ENCODE measurements at places on chromosomes 1 and 21.

DNA sequence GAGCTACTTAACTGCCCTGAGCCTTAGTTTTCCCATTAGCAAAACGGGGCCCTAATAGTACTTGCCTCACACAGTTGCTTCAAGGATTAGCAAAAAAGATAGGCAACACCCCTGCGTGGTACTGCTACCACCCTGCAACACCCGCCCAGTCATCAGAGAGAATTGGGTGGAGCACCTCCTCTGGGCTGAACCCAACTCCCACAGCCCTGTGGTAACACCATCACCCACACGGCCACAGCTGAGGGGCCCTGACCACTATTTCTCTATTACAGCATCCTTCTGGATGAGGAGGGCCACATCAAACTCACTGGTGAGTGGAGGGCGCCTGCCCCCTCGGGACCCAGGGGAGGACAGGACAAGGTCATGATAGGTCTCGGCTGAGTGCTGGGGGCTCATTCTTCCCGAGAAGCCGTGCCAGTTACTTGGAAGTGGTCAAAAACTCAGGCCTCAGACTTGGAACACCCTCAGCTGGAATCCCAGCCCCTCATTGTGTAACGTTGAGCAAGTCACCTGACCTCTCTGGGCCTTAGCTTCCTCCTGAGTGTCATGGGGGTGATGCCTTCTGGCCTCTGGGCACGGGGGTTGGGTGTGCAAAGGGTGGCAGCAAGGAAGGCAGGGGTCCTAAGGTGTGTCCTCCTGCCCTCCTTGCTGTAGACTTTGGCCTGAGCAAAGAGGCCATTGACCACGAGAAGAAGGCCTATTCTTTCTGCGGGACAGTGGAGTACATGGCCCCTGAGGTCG is 24.6 kb downstream of the RPS6KA1 start:
- DNase-seq, result no peak

GRCh38 chr1:169107603-169108208 is 1.2 kb downstream of the ATP1B1 start:
- no peak for DNase-seq

GRCh38 chr21:41052820-41053555 is 115.0 kb upstream of the BACE2 start:
- no peak for DNase-seq

- DNase-seq, result no peak
Measured at GRCh38 chr1:53369761-53370160, 41.9 kb upstream of the LRP8 start.

DNA sequence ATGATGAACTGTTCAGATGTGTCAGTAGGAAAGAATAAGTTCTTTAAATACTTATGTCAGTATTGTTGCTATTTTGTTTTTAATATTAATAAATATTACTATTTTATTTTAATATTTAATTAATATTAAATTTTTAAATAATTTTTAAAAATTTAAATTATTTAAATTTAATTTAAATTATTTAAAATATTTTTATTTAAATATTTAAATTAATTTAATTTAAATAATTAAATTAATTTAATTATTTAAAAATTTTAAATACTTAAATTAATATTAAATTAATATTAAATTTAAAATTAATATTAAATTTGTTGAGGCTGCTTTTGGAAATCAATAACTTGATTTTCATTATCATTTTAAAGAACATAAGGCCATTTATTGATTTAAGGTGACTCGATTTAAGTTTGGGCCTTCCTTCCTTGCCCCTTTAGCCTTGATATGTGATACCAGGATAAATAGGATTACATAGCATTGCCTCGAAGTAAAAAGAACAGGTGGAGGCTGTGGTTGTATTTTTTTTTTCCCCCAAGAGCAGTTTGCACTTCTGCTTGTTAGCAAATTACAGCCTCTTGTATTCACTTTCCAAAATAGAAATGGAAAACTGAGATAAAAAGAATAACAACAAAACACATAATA is 915.2 kb downstream of the TTLL7 start:
- DNase-seq, result no peak
